ENCODE measurements at places on chromosomes 12 and 14.

DNA sequence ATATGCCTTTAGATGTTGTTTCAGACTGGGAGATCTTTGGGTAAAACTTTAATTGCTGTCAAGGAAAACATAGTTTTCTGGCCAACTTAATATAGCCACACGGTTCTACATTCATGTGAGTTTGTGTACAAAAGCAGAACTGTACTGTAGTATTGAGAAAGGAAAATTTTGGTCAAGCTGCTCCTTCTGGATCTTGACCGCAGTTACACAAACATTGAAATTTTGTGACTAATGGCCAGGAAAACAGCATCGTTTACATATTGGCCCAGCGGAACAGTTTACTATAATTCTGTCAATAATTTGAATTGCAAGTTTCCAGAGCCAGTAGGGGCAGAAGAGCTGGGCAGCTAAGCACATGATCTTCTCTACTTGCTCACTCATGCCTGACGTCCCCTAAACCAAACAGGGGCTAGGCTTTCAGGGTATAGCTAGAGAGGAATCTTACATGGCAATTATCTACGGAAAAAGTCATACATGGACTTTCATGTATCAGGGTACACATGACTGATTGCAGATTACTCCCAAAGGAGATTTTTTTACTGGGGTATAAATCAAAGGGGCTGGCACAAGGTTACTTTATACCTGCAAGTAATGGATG lies 11.4 kb upstream of the ART4 start:
- no peak for DNase-seq

DNA sequence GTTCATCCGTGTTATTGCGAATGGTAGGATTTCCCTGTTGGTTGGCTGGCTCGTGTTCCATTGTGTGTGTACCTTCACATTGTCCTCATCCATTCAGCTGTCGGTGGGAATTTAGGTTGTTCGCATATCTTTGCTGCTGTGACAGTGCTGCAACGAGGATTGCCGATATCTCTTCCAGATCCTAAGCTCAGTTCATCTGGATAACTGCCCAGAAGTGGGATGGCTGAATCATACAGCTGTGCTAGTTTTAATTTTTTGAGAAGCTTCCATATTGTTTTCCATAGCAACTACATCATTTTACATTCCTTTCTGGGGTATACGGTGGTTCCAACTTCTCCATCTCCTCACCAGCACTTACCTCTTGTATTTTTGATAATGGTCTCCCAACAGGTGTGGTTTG lies 292.8 kb upstream of the SFSWAP start:
- DNase-seq, result no peak

DNA sequence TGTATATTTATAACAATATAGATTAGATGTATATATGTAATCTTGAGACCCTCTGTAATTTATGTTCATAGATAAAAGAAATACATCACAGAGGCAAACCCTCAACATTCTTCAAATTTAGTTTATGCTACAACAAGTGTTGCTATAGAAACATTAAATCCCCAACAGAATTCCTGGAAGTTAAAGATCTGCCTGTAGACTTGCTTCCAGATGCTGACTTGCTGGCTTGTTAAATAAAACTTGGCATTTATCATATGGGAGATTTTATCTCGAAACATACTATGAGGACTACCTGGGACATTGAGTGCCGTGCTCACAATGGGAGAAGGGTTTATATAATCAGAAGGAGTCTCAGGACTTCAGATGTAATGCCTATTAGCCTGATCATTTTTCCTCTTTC lies 136.3 kb upstream of the PLXNC1 start:
- no peak for DNase-seq

- DNase-seq, result no peak
Observed at GRCh38 chr12:45362291-45362690, 146.4 kb downstream of the ANO6 start.

- DNase-seq, result no peak
Observed at GRCh38 chr14:89308232-89308959, 108.6 kb downstream of the FOXN3 start.

DNA sequence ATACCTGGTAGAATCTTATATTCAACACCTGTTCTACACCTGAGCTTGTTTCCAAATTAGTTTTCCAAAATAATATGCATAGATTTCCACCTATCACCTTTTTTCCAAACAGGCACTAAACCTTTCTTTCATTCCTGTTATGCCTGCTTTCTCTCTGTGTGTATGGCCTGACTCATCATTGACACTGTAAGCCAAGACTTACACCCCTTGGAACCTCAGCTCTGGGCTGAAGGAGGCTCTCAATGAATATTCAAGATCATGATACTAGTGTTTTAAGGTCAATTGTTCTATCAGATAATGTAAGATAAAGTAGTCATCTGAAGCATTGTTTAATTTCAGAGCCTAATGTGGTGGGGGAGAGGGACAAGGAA lies 1193.3 kb downstream of the FLRT2 start:
- no peak for DNase-seq

DNA sequence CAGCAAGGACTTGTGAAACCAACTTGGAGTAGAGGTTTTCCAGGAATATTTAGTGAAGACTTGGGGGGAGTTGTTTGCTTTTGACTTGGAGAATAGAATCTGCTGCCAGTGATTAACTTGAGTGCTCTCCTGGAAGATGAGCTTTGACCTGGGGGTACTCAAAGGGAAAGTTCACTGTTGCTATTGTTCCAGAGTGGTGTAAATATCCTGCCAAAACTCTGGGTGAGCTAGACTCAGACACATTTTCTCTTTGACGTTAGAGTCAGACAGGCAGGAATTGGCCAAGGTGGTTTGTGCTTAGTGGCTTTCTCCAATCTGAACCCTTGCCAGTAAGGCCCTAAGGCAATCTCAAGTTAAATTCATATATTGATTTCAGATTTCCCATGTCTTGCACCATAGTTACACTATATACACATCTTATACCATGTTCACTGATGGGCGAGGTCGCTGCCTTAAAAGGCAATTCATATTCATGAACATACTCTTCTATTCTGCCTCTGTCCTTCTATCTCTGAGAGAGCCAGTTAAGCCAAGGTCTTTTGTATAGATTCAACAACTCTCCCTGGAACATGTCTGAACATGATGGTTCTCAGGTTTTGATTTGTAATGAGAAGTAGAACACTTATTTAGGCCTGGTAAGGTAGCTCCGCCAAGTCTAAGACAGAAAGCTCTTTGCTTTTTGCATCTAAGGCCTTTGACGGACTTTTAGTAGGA lies 204.6 kb upstream of the SLC38A2 start:
- DNase-seq, result no peak

DNA sequence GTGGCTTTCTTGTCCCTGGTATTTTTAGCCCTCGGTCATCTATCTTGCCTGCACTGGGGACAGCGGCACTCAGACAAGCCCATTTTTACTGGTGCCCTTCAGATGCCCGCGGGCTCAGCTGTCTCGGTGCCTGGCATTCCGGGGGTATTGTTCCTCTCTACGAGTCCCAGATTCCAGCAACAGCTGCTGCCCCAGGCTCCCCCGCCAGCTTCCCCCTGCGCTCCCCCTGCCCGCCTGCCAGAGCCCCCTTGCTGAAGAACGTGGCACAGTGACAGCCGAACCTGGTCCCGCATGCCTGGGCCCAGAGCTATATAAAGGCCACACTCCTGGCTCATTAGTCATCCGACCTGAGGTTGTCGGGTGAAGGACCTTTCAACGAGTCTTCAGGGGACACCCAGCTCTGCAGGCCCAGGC lies 10.9 kb upstream of the MYL2 start:
- DNase-seq, result no peak

DNA sequence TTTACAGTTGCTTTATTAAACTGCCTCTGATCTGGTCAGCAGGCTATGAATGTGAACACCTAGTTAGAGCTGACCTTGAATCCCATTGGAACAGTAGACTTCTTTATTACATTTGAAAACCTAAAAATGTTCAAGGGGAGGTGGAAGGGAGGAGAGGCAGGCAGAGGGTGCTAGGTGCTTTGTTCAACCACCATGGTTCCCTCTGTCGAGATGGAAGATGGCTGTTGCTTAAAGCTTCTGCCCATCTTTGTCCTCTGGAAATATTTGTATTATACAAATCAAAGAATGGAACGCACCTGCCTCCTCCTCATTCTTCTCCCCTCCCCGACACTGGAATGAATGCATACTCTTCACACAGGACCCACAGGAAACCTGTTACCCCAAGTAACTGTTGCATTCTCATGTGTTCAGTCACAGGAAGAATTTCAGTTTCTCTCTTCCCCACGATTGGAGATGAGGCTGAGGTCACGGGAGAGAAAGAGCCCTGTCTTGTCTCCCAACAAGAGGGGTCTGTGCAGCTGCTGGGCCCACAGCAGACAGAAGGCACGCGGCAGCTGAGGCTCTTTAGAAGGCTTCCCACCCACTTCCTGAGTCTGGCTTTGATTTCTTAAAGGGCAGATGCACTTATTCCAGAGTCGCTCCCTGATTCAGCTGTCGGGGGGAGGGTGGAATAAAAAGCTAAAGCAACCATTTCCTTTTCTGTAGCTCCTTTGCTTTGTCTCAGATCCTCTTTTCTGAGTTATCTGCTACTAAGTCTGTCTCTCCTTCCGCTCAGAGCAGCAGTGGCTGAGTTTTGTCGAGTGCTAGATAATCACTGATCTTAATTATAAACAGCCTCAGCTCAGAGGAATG lies 217.9 kb upstream of the BTG1 start:
- no peak for DNase-seq

DNA sequence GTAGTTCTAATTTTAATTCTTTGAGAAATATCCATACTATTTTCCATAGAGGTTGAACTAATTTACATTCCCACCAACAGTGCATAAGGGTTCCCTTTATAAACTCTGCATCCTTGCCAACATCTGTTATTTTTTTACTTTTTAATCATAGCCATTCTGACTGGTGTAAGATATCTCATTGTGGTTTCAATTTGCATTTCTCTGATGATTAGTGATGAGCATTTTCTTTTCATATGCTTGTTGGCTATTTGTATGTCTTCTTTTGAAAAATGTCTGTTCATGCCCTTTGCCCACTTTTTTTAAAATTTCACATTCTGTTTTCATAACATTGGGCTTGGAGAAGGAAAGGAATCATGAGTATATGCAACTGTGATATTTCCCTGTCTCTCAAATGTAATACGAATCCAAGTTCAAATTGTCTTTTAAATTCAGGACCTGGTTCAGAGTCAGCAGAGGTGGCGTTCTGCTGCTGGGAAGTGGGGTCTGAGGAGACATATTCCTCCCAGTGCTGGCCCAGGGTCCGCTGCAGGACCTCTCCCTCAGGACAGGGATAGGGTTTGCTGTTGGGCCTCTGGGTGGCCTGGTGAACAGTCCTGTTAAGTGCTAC lies 81.2 kb upstream of the ETV6 start:
- DNase-seq, result no peak

DNA sequence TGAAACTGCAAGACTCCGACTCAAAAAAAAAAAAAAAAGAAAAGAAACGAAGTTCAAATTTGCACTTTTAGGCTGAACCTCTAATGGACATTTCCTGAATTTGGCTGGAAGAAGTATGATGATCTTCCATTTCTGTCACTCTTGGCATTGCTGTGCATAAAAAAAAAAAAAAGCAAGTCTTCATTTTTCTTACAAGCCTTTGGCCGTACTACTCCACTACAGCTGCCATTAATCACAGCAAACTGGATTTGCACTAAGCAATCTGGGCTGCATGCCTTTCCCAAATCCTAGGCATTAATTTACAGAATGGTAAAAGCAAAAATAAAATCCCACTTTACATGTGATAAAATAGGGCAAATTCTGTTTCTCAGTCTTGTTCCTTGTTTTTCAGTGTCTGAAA lies 7.1 kb downstream of the CSRP2 start:
- no peak for DNase-seq

DNA sequence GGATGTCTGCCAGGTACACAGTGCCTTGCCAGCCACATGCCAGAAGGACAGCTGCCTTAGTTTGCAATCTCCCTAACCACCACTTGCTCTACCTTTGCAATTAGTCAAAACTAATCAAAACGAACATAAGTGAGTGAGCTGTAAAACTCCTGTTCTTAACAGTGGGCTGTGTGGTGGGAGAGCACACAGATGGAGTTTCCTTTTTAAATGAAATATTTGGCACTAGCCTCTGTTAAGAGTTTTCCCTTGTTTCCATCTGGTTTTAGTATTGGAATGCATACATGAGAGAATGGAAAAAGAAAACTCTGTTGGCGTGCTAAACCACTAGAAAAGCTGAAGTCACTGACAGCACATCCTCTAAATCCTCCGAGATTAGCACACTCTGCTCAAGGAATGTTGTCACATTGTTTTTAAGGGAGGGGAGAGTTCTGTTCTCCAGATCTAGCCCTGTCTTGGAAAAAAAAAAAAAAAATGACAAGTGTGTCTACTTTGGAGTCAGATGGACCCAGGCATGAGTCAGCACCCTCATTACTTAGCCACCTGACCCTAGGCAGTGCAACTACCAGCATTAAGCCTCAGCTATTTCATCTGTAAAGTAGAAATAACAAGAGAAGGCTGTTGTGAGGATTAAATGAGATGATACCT lies 83.9 kb downstream of the STXBP6 start:
- no peak for DNase-seq

GRCh38 chr14:105146181-105146975 lies 22.2 kb downstream of the JAG2 start:
- no peak for DNase-seq

- DNase-seq, result no peak
Observed at GRCh38 chr12:76489737-76490136, 69.8 kb downstream of the OSBPL8 start.

DNA sequence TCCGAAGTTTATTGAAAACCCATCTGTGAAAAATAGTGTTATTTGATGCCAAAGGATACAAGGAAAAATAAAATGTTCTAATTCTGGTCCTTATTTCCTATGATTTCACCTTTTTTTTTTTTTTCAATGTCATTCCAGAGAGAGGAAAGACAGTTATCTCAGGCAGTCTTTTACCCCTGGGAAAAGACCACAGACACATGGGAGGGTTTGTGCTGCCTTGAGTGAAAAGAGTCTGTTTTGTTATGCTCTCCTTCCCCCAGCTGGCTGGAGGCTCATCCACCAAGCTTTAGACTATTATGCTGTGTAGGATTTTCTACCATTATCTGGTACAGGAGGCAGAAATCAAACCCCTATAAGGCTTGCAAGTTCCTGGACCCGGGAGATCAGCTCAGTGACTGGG lies 151.8 kb downstream of the CRADD start:
- no peak for DNase-seq

- DNase-seq, result no peak
Observed at GRCh38 chr12:104600790-104601739, 144.3 kb downstream of the CHST11 start.

DNA sequence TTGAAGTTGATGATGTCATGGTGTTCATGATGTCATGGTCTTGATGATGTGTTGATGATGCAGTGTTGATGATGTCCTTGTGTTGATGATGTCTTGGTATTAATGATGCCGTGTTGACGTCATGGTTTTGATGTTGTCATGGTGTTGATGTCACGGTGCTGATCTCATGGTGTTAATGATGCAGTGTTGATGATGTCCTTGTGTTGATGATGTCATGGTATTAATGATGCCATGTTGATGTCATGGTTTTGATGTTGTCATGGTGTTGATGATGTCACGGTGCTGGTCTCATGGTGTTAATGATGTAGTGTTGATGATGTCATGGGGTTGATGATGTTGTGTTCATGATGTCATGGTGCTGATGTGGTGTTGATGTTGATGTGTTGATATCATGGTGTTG lies 48.0 kb upstream of the RIMBP2 start:
- no peak for DNase-seq

Data from epithelial cell of prostate (primary cell).